ENCODE measurements at places on chromosomes 2 and 18.
A peak's percentile ranks its signal among the peaks of the same experiment; 100 is the strongest.

GRCh38 chr2:43370705-43371104, 144.3 kb upstream of the ZFP36L2 start:
- no peak for DNase-seq

DNA sequence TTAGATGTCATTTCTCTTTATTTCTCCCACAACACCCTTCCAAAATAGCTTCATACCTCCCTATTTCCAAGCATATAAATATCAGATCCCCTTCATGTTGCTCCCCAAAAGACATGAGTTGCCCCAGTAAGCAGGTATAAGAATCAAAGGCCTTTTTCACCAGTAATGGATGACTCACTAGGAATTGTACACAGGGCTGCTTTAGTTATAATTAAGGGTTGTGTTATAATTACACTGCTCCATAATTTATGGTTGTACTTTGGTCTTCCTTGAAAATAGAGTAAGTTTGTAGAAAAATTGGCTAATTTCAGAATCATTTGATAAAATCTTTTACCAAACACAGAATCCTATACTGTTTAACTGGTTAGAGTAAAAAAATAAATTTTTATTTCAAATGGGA, 8.8 kb upstream of the AQP4 start:
- DNase-seq, result no peak

DNA sequence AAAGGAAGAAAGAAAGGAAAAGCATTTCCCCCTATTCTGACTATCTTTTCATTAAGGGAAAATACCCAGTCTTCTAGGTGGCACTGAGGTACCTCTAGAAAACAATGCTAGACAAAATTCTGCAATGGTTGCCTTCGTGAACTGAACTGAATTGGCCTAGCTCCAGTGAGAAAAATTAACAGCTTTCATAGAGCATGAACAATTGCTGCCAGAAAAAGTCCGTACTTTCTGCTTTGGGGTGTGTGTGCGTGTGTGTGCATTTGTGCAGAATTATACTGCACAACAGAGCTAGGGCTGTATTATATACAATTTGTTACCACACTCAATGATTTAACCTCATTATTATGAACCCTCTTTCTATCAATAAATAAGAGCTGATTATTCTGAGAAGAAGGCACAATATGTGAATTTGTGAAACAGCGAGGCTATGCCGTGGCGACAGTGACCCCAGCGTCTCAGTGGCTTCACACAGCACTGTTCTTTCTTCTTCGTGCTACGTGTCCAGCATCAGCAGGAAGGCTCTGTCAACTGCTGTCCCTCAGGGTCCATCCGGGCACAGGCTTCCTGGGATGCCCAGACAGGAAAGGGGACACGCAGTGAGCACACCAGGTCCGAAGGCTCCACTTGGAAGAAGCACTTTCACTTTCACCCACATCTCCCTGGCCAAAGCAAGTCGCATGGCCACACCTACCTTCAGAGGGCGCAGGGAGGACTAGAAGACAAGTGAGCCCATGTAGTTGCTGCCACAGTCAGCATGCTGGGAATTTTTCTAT, 47.5 kb downstream of the PTGR3 start:
- DNase-seq, result peak; percentile 1

DNA sequence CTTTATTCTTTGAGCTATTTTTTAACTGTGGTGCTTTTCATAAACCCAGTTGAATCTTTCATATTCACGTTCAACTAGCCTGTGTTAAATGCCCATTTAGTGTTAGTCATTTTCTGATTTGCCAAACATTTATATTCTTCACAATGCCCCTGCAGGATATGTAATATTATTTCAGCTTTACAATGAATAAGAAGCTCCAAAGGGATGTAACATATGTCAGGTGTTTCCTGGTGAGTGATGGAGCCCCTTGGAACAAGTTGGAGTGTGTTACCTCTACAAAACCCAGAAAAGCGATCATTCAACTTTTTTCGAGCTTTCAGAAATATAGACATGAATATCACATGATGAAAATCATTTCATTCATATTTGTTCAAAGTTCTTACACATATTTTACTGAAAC, 471.0 kb upstream of the CDH2 start:
- DNase-seq, result no peak

DNA sequence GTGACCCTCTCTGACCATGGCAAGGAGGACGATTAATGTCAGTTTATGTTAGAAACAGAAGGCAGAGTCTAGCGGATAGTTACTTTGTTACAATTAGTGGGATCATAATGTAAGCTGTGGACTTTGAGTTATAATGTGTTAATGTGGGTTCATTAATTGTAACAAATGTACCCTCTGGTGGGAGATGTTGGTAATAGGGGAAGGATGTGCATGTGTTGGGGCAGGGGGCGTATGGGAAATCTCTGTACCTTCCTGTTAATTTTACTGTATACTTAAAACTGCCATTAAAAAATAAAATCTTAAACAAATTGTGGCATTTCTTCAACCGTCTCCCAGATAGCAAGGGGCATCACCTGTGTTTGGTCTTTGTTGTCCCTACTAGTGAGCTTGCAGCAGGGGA, 4.8 kb downstream of the UBE2F start:
- no peak for DNase-seq

- DNase-seq, result no peak
Observed at GRCh38 chr18:4276953-4277585, 178.0 kb downstream of the DLGAP1 start.

DNA sequence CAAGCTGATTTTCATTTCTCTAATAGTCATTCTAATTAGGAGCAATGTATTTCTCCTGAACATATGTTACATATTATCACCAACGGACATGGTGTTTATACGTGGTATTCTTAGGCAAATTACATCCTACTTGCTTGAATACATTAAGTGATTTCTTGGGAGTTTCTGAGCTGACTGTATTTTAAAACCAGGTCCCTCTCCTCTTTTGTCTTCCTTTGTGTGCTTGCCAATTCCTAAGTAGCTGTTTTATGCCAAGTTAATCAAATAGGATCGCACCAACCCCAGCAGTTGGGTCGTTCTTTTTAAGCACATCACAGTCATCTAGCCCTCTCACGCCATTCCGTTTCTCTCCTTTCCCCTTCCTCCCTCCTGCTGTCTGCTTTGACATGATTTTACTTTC, 75.4 kb upstream of the MAP2 start:
- no peak for DNase-seq

DNA sequence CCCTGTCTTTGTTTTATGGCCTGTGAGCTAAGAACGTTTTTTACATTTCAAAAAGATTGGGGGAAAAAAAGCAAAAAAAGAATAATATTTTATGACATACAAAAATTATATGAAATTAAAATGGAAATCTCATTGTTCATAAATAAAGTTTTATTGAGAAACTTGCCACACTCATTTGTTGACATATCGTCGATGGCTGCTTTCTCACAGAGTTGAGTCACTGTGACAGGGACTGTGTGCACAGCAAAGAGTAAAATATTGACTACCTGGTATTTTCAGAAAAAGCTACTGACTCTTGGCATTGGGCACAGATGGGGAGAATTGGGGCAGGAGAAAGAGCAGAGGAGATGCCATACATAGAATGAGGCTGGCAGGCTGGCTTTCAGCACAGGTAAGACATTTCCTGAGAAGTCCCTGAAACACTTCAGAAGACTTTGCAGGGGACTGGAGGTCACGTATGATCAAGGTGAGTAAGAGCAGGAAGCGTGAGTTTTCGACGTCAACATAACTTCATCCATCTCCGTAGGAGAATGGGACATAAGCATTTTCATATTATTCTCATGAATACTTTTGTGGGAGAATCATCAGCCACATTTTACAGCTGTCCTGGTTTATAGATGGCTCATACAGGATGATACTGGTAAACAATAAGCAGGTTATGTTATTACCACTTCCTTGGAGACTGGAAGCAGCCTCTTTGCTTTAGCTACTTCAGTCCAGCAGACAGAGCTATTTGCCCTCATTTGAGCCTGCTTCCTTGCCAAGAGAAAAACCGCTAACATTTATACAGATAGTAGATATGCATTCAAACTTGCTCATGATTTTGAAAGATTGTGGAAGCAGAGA, 32.5 kb upstream of the PUM2 start:
- DNase-seq, result no peak

DNA sequence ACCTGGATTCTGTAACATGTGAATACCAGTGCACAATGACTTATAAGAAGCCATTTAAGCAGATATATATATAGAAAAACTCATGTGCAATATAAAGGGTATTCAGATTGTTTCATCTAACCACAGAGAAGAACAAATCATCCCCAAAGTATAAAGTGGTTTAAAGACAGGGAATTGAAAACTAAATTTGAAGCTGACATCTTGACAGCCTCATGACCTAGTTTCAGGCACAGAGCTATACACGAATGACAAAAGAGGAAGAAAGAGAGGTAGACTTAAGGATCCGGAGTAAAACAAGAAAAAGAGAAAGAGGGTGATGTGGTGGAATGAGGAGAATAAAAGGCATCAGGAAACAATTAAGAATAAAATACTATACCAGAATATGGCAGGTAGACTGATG, 194.5 kb downstream of the EPHA4 start:
- DNase-seq, result no peak

GRCh38 chr18:80178935-80179818, 68.1 kb downstream of the PARD6G start:
- no peak for DNase-seq

- no peak for DNase-seq
Observed at GRCh38 chr2:237383991-237384671, 29.8 kb downstream of the COL6A3 start.

- no peak for DNase-seq
Observed at GRCh38 chr18:79579807-79580497, 99.7 kb upstream of the CTDP1 start.

- no peak for DNase-seq
Observed at GRCh38 chr2:160910681-160911080, 249.5 kb upstream of the TANK start.

DNA sequence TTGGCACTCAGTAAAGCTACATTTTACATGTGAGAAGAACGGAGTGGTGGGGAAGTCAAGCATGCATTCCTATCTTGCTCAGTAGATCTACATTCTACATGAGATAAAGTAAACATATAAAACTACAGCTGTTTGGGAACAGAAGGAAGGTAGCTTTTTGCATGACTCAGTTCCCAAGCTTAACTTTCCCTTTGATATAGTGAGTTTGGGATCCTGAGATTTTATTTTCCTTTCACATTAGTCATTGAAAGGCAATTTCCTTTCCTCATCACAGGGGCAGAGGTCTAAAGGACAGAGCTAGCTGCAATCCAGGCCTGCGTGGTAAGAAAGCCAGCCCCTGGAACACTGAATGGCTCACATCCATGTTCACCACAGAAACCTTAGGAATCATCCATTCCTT, 257.2 kb downstream of the SRBD1 start:
- DNase-seq, result no peak

DNA sequence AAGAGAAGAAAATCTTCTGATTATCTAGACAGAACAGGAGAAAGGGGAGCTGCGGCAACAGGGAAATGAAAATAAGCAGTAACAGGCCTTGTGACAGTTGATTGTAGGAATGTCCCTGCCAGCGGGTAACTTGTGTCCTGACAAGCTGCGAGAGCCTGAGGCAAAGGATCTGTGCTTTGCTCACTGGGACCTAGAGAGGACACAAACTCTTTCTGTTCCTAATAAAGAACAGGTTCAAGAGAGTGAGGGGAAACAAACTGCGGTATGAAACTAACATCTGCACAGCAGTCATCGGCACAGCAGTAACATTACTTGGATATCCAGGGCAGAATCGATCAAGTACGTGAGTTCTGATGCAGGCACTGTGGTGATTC, 103.7 kb upstream of the THOC1 start:
- DNase-seq, result no peak

- DNase-seq, result no peak
Observed at GRCh38 chr2:221767106-221768012, 195.3 kb upstream of the EPHA4 start.

GRCh38 chr2:237139123-237139675, 53.5 kb downstream of the COPS8 start:
- DNase-seq, result no peak

All from activated T-cell treated with anti-CD3 and anti-CD28 coated beads for 4 hours (primary cell).